ENCODE measurements at places on chromosomes 3 and 15.

GRCh38 chr3:10460951-10461545 is 44.3 kb downstream of the ATP2B2 start:
- DNase-seq, result no peak

DNA sequence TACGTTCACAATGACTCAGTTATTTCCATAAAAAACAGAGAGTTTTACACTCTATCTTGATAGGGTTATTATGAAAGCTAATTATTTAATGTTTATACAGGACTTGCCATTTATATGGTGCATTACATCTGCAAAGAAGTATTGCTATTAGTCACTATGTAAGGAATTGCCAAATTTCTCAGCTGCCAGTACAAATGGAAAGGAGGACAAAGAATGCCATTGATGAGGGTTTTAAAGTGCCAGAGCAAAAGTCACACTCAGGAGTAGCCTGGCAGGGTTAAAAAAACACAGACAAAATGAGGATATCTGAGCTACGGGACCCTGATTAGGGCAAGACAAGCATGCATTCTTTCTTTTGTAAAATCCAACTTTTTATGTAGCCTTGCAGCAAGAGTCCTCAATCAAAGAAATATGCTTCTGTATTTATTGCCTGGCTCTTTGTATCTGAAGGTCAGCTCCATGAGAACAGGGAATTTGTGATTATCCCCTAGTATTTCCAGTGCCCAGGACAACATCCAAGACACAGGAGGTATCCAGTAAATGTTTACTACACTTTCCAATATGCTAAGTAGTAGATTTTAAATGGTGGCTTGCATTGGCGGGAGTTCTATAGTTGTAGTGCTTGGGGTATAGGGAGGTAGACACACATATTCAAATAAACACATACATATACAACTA is 1013.6 kb downstream of the ROBO1 start:
- no peak for DNase-seq

- DNase-seq, result no peak
Observed at GRCh38 chr3:41104147-41104546, 95.2 kb upstream of the CTNNB1 start.

DNA sequence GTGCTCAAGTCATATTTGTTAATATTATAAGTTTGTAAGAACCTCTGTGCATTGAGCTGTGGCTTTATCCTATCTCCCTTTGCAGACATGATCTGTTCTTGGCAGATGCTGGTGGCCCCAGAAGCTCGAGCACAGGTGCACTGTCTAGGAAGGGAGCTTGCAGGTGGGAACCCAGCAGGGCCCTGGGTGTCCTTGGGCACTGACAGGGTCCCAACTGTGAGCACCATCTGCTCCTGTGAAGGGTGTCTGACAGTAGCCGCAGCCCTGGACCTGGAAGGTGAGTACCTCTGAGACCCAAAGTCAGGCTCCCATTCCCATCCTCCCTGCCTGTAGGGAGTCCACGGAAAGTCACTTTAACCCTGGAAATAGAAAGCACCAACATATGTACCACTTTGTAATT is 2.4 kb upstream of the REC114 start:
- DNase-seq, result no peak

- no peak for DNase-seq
Observed at GRCh38 chr3:100339786-100340185, 5.2 kb downstream of the NIT2 start.

GRCh38 chr15:91258415-91258759 is 158.3 kb downstream of the SV2B start:
- no peak for DNase-seq

DNA sequence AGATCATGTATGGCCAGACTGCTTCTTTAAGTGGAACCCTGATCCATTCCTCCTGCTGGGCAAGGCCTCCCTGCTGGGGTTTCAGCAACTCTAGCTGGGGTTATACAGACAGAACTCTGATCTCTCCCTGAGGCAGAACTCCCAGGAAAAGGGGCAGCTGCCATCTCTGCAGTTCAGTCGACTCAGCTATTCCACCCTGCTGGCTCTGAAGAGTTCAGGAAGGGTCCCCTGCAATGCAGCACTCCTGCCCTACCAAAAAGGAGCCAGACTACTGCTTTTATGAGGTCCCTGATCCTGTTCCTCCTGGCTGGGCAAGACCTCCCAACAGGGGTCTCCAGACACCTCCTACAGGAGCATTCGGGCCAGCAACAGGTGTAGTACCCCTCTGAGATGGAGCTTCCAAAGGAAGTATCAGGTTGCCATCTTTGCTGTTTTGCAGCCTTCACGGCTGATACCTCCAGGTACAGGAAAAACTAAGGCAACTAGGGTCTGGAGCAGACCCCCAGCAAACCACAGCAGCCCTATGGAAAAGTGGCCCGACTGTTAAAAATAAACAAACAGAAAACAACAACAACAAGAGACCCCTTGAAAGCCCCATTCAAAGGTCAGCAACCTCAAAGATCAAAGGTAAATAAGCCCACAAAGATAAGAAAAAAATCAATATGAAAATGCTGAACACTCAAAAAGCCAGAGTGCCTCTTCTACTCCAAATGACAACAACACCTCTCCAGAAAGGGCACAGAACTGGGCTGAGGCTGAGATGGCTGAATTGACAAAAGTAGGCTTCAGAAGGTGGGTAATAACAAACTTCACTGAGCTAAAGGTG is 14.2 kb upstream of the CP start:
- no peak for DNase-seq

DNA sequence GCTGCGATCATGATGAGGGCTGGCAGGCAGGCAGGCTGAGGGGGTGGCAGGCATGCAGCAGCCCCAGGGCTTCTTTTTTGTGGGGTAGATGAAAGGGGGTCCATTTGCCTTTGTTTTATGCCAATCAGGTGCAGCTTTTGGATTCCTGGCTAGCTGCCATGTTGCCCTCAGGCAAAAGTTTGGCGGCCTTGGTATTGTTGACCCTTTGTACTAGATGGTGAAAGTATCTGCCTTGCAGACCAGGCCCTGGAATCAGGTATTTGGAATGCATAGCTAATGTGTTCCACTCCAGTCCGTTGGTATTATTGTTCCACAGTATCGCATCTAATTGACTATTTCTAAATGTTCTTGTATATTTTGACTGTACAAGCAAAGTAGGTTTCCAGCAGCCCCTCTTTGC is 35.0 kb downstream of the EEFSEC start:
- no peak for DNase-seq

GRCh38 chr3:152593242-152593641 is 241.7 kb upstream of the P2RY1 start:
- DNase-seq, result no peak

DNA sequence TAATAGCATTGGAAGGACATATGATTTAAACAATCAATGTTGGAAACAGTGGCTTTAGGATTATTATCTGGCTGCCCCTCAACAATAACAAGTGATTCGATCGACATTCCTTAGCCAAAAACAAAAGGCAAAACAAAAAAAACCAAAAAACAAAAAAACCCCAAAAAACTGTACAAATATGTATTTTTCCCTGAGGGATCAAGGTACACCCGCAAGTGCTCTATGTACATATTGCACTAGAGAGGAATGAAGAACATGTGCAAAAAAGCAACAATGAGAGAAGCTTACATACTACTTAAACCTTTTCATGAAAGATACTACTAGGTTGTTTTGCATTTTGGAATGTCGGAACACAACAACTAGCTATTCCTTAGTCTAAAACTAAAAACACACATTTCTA is 14.2 kb upstream of the ICE2 start:
- DNase-seq, result no peak

GRCh38 chr3:149340310-149340933 is 7.0 kb upstream of the TM4SF18 start:
- no peak for DNase-seq

GRCh38 chr3:70824078-70824477 is 511.6 kb upstream of the MDFIC2 start:
- DNase-seq, result no peak

GRCh38 chr15:66883284-66883911 is 181.4 kb downstream of the SMAD6 start:
- no peak for DNase-seq

- DNase-seq, result no peak
Observed at GRCh38 chr3:132654190-132654589, 5.4 kb downstream of the ACAD11 start.

DNA sequence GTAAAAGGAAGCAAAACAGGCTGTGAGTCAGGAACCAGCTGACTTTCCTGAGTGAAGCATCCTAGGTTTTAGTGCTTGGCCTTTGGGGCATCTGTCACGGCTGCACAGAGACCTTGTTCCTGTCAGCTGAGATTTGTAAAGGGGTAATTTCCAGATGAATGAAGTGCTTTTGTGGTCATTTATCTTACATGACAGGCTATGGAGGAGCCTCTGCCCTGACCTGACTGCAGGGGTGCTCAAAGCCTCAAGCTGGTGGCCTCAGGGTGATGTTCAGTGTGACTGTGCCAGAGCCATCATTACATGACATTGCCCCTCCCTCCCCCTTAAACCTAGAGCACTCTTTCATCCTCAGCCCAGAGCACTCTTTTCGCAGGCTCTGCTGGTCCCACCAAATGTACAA is 132.5 kb downstream of the ARNT2 start:
- DNase-seq, result no peak

DNA sequence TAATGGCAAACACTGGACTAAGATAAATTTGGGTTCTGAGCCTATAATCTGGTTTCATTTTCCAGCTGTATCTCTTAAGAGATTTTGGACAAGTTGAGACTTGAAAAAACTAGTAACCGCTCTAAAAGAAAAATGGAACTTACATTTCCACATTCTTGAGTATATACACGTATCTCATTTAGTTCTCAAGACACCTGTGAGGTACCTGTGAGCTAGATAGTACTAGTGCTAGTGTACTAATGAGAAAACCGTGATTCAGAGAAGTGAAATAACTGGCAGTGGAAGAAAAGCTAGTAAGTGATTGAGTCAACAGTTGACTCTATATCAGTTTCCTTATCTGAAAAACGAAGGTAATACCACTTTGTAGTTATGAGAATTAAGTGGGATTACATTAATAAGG is 62.2 kb upstream of the PAQR5 start:
- DNase-seq, result no peak

GRCh38 chr3:141191097-141191749 is 40.4 kb upstream of the PXYLP1 start:
- no peak for DNase-seq

- no peak for DNase-seq
Observed at GRCh38 chr15:48766196-48766595, 44.7 kb downstream of the CEP152 start.

GRCh38 chr3:136959599-136959998 is 1.8 kb downstream of the IL20RB start:
- DNase-seq, result no peak

GRCh38 chr3:177978946-177979345 is 557.3 kb upstream of the KCNMB2 start:
- DNase-seq, result no peak

- no peak for DNase-seq
Observed at GRCh38 chr3:28151207-28151550, 90.2 kb upstream of the CMC1 start.

GRCh38 chr3:6578526-6578925 is 282.4 kb upstream of the GRM7 start:
- no peak for DNase-seq

GRCh38 chr3:54875596-54876268 is 52.1 kb downstream of the LRTM1 start:
- DNase-seq, result no peak

DNA sequence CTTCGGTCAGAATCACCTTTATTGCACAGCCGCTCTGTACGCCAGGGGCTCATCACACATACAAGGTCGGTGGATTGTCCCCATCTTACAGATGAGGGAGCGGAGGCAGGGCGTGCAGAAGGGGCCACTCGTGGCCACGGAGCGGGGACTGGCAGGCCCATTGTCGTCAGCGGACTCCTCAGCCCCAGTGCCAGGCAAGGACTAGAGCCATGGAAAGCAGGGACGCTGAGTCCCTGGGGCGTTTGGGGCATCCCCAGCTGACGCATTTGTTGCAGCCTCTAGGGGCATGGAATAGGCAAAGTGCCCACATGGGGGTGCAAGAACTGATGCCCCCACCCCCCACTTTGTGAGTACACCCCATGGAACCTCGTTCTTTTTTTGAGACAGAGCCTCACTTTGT is 29.8 kb upstream of the FURIN start:
- DNase-seq, result no peak

- no peak for DNase-seq
Observed at GRCh38 chr3:178189854-178190253, 346.4 kb upstream of the KCNMB2 start.

- no peak for DNase-seq
Observed at GRCh38 chr3:196604548-196604947, 34.9 kb upstream of the NRROS start.

GRCh38 chr3:13601692-13602080 is 52.8 kb downstream of the FBLN2 start:
- no peak for DNase-seq

- no peak for DNase-seq
Observed at GRCh38 chr3:114896978-114897377, 250.1 kb downstream of the ZBTB20 start.

DNA sequence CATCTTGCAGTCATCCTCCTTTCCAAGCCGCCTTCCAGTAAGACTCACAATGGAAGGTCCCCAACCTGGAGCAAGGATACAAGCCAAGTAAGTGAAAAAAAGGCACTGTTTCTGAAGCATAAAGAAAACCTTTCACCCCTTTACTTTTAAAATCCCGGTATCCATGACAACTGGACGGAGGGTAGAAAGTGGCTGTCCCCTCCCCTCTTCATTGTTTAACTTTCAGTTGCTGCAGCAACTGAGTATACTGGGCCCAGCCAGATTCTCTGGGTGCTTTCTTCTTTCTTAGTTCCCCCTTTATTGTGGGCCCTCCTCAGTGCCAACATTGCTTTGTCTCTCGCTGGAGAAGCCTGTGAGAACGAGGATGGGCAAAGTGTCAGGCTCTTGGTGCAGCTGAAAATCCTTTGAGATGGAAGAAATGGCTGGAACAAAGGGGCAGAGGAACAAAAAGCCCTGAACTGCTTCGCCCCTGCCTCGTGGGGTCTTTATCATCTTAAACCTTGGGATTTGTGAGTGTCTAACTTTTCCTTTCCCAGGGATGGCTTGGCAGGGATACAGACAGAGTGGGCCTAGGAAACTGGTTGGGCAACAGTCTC is 224.0 kb upstream of the RGMA start:
- no peak for DNase-seq

DNA sequence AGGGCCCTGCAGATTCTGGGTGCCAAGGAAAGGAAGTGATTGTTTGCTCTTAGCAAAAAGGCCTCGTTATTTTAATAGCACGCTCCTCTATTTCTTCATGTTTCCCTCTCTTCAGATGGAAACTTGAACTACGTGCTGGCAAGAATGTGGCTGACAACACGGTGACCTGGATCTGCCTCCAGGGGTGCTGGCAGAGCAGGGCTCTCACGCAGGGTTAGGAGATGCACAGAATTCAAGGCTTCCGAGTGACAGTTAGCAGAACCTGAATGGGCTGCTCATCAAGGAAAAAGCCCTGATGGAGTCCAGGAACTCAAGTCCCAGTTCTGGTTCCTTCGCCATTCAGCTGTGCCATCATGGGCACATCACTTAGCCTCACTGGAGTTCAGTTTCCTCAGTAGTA is 22.7 kb downstream of the CYP19A1 start:
- DNase-seq, result no peak

GRCh38 chr15:78565951-78566774 is 843 bp downstream of the CHRNA5 start:
- no peak for DNase-seq

- DNase-seq, result peak; percentile 6
Observed at GRCh38 chr3:159432682-159433340, 555.8 kb upstream of the IL12A start.

GRCh38 chr15:79436037-79436780 is 4.1 kb downstream of the MINAR1 start:
- DNase-seq, result no peak

- no peak for DNase-seq
Observed at GRCh38 chr3:40137591-40138295, 171.8 kb upstream of the EIF1B start.

- DNase-seq, result no peak
Observed at GRCh38 chr3:128267541-128267940, 114.3 kb downstream of the EEFSEC start.

Measured in frontal cortex (tissue), 4 donors.